Endothelial cell of umbilical vein (primary cell): ENCODE measurements at places on chromosomes 4 and X. TPM values are rescaled to one million over a fixed set of nuclear protein-coding genes. Genes with fewer than 3 reads are reported as not detected.

The MAP7D2 gene
- 0.15 and 0.18 TPM in 2 replicates for total RNA-seq

The TEC gene
- 0.86 and 0.97 TPM in 2 replicates for total RNA-seq

The TEX11 gene
- not detected in 2 replicates for total RNA-seq

The PYURF gene
- 79.7 and 81.8 TPM in 2 replicates for total RNA-seq

The RNF175 gene
- total RNA-seq, result not detected in 2 replicates

The CTAG2 gene
- not detected in 2 replicates for total RNA-seq

The BGN gene
- total RNA-seq, result 453 and 479 TPM in 2 replicates

The AFF2 gene
- total RNA-seq, result 0.07 TPM in 1 of 2 replicates, not detected in the other

The HSFX3 gene
- not detected in 2 replicates for total RNA-seq

The SLC34A2 gene
- total RNA-seq, result not detected in 2 replicates

The SLC2A9 gene
- 1.5 and 1.6 TPM in 2 replicates for total RNA-seq

The GPAT3 gene
- 2.1 and 3.1 TPM in 2 replicates for total RNA-seq

The FAM241A gene
- total RNA-seq, result 8.3 and 9.1 TPM in 2 replicates

The DRD5 gene
- total RNA-seq, result not detected in 2 replicates

The MAGED4B gene
- total RNA-seq, result 23.0 and 46.9 TPM in 2 replicates

The CLDN22 gene
- total RNA-seq, result not detected in 2 replicates

The SORBS2 gene
- total RNA-seq, result 75.5 and 82.5 TPM in 2 replicates

The FGF13 gene
- 0.20 and 0.23 TPM in 2 replicates for total RNA-seq

The SPANXA2 gene
- total RNA-seq, result not detected in 2 replicates

The TRPC3 gene
- total RNA-seq, result not detected in 2 replicates

The CABS1 gene
- not detected in 2 replicates for total RNA-seq

The IL1RAPL2 gene
- not detected in 2 replicates for total RNA-seq

The KCND1 gene
- total RNA-seq, result 0.67 and 1.3 TPM in 2 replicates

The NXF2B gene
- not detected in 2 replicates for total RNA-seq

The NPY2R gene
- not detected in 2 replicates for total RNA-seq

The IL13RA1 gene
- 61.9 and 66.4 TPM in 2 replicates for total RNA-seq

The PNMA3 gene
- not detected in 2 replicates for total RNA-seq

The OTC gene
- total RNA-seq, result not detected in 2 replicates

The SMARCA1 gene
- total RNA-seq, result 29.3 and 29.7 TPM in 2 replicates

The PCDH19 gene
- total RNA-seq, result 1.2 and 4.3 TPM in 2 replicates

The CTAG1A gene
- not detected in 2 replicates for total RNA-seq

The NKX3-2 gene
- total RNA-seq, result not detected in 2 replicates

The GCNA gene
- total RNA-seq, result 2.3 and 4.0 TPM in 2 replicates

The PNPLA4 gene
- 7.7 and 8.8 TPM in 2 replicates for total RNA-seq

The MAGEB17 gene
- not detected in 2 replicates for total RNA-seq

The CXCL11 gene
- total RNA-seq, result 0.55 and 1.1 TPM in 2 replicates

The ITM2A gene
- total RNA-seq, result 3.9 and 5.6 TPM in 2 replicates

The MAGEB10 gene
- total RNA-seq, result not detected in 2 replicates

The ARHGAP24 gene
- total RNA-seq, result 79.4 and 87.5 TPM in 2 replicates

The TLR1 gene
- total RNA-seq, result 2.7 and 4.6 TPM in 2 replicates

The ZAR1 gene
- not detected in 2 replicates for total RNA-seq

The MGARP gene
- 16.2 and 25.9 TPM in 2 replicates for total RNA-seq

The ABRAXAS1 gene
- total RNA-seq, result 14.0 and 16.7 TPM in 2 replicates

The SLC25A5 gene
- total RNA-seq, result 379 and 387 TPM in 2 replicates

The CYTL1 gene
- total RNA-seq, result 4.0 and 29.8 TPM in 2 replicates

The TLL1 gene
- 1.3 and 1.4 TPM in 2 replicates for total RNA-seq

The KIAA1210 gene
- not detected in 2 replicates for total RNA-seq

The SHROOM4 gene
- total RNA-seq, result 57.5 and 58.7 TPM in 2 replicates

The FDCSP gene
- total RNA-seq, result not detected in 2 replicates

The GRPEL1 gene
- total RNA-seq, result 42.6 and 47.3 TPM in 2 replicates

The UGT2A1 gene
- not detected in 2 replicates for total RNA-seq

The ITGB1BP2 gene
- total RNA-seq, result 4.6 and 5.9 TPM in 2 replicates

The HPGD gene
- not detected in 2 replicates for total RNA-seq

The HHIP gene
- total RNA-seq, result 971 and 1,052 TPM in 2 replicates
